ENCODE measurements at places on chromosomes 2 and 18.

- no peak for DNase-seq
Observed at GRCh38 chr2:74041182-74041581, 56.5 kb downstream of the TET3 start.

DNA sequence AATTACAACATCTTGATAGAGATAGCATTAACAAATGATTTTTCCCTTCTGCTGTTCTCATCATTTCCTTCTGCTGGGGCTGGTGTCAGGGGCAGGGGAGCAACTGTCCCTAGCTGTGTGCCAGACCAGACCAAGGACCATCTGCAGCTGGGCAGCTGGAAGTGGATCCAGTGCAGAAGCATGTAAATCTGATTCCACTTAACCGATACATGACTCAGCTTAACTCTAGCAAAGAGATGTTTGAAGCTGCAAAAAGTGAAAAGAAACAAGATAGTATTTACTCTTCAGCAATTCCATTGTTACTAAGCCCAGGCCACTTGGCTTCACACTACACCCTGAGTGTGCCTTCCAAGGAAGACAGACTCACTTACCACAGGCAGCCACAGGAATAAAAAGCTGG is 151.1 kb downstream of the GALNT1 start:
- DNase-seq = no peak

GRCh38 chr18:80232710-80233109 is 14.6 kb downstream of the PARD6G start:
- DNase-seq = no peak

DNA sequence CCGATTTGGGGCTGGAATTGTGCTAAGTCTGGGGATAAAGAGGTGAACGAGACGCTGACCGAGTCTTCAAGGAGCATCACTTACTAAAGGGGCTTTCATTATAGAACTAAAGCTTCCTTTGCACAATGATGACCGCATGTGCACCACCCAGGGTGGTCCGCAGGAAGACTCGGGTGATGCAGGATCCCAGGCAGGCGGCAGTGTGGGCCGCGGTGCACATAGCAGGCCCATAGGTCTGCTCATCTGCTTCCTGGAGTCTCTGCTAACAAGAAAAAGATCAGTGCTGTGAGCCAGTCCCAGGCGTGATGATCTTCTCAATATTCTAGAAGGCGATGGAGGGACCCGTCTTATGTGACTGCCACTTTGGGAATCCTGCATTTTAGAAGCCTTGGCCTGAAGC is 122.8 kb downstream of the PXDN start:
- DNase-seq = no peak

DNA sequence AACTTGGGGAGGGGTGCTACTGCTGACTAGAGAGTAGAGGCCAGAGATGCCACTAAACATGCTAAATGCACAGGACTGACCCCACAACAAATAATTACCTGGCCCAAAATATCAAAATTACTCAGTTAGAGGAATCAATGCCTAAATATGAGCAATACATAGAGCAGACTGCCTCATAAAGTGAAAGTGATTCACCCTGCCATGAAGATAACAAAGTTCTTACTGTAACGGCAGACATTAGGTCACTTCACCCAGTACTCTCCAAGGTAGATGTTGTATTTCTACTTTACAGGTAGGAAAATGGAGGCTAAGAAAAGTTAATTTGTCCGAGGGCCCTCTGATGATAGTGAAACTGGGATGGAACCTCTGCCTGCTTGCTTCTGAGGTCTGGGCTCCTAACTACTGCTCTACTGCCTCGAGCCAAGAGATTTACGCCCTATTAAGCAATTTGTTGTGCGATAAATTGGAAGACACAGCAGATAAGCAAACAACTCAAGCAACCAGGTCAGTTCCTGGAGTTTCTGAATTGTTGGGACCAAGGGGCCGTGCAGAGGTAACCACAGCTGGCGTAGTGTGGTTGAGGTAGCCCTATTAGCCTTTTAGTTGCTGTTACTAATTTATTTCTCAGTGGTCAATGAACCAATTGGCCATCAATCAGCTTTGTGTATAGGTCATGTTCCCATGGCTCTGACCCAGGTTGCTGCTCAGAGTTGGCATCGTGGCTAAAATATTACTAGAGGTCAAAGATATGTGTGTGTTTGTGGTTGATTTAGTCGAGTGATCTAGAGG is 4.8 kb downstream of the DHRS9 start:
- DNase-seq = no peak

- DNase-seq = no peak
Observed at GRCh38 chr2:10242451-10242850, 60.3 kb upstream of the HPCAL1 start.

DNA sequence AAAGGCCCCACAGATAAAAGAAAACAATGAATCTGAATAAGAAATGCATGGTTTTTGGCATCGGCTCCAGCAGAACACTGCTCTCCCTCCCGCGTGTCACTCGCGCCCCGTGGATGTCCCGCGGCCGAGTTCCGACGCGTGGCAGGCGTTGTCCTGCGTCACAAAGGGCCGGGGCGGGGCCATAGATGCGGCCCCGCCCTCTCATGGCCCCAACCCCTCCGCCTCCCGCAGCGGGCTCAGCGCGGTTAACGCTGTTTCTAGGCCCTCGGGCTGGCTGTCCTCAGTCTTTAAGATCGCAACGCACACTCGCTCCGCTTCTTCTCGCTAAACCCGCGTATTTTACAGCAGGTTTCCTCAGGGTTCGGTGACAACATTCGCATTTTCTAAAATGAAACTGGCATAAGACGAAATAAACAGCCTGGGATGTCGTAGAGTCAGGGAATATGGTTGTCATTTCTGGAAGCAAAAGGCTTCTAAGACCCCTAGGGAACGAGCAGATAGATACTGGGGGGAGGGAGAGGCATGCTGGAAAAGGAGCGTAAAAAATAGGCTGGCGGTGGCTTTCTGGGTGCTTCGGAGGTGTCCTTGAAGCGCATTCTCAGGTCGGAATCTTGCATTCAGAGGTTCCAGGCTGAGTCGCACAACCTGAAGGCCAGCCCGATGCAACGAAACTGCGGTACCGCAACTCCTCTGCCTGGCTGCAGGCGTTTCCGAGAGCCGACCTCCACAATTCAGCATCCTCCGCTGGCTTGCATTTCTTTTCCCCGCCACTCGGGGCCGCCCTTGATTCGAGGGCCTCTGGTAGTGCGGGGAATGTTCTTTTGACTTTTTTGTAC is at the start of gene FKBP7:
Gene FKBP7 (minus strand): TSS at position 162 of the 836 bp plus-strand sequence. CDS start 101 bp downstream, at position 61.
- peak; percentile 79 for DNase-seq

DNA sequence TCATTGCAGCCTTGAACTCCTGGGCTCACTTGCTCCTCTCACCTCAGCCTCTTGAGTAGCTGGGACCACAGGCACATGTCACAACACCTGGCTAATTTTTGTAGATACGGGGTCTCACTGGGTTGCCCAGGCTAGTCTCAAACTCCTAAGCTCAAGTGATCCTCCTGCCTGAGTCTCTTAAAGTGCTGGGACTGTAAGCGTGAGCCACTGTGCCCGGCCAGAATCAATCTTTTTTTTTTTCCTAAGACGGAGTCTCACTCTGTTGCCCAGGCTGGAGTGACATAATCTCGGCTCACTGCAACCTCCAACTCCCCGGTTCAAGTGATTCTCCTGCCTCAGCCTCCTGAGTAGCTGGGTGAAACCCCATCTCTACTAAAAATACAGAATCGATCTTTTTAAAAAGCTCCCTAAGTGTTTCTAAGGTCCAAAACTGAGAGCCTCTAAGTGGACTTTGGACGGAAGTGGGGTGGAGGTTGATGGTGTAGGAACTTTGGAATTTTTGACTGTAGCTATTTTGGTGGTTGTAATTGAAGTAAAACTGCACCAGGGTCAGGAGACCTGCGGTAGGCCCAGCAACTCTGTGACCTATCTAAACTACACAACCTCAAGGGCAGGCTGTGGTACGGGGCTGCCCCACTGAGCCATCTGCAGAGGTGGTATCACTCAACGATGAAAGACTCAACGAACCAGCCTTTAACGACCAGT is 82.9 kb downstream of the POLR1A start:
- DNase-seq = no peak

- DNase-seq = peak; percentile 65
Observed at GRCh38 chr2:175366815-175367214, 185.3 kb upstream of the ATP5MC3 start.

DNA sequence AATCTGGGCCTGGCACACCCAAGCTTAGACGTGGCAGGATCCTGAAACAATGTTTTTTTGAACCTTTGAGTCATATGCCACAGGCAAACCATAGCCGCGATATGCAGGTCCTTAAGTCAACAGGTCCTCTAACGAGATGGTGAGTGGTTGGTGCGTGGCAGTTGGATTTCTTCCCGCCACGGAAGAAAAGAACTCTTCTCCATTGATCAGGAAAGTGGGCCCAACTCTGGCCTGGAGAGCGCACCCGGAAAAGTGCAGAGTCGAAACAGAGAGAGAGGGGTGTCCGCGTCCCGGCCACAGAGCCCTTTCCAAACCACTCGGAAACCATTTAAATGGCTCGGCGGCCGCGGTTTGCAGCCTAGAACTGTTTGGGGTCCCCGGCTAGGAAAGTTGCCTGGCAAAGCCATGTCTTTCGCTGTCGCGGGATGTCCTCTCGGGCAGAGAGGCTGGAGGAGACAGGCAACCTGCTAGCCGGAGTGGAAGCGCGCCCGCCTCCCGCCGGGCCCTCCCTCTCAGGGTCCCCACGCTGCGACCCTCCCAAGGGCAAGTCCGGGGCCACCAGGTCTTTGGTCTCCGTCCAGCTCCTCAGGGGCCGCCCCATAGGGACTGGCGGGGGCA is 777 bp downstream of the GALNT3 start:
- DNase-seq = peak; percentile 40

GRCh38 chr2:31075431-31075830 is 62.8 kb downstream of the GALNT14 start:
- DNase-seq = no peak

DNA sequence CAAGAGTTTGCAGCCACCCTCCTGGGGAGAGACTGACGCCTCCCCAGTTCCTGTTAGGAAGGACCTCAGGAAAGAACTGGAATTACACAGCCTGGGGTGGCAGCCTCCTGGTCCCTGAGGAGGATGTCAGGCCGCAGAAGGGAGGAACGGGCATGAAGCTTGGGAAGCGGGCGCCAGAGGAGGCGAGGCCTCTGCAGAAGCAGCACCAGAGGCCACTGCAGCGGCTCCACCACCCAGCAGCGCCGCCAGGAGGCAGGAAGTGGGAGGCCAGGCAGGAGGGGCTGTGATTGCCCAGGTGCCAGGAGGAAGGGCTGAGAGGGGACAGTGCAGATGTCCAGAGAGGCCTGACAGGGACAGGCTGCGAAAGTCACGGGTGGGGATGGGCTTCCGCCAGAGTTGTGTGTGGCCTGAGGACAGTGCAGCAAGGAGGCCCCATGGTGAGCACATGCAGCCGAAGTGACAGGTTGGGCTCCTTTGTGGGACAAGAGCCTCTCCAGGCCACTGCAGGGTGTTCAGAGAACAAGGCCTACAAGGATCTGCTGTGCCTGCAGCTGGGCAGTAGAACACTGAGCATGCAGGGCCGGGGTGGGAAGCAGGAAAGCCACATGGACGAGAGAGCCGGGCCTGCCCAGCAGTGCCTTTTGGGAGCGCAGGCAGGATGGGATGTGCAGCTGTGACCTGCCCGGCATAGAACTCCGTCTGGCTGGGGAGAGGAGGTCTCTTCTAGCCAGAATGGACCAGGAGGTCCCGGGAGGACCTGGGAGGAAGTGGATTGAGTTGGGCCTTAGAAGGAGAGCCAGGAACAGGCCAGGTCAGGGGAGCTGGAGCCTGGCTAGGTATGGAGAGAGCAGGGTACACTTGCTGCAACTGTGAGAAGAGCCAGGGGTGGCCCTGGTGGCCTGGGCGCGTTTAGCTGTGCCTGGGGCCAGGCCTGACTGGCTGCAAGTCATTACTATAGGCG is 39.1 kb upstream of the ALPP start:
- DNase-seq = no peak

DNA sequence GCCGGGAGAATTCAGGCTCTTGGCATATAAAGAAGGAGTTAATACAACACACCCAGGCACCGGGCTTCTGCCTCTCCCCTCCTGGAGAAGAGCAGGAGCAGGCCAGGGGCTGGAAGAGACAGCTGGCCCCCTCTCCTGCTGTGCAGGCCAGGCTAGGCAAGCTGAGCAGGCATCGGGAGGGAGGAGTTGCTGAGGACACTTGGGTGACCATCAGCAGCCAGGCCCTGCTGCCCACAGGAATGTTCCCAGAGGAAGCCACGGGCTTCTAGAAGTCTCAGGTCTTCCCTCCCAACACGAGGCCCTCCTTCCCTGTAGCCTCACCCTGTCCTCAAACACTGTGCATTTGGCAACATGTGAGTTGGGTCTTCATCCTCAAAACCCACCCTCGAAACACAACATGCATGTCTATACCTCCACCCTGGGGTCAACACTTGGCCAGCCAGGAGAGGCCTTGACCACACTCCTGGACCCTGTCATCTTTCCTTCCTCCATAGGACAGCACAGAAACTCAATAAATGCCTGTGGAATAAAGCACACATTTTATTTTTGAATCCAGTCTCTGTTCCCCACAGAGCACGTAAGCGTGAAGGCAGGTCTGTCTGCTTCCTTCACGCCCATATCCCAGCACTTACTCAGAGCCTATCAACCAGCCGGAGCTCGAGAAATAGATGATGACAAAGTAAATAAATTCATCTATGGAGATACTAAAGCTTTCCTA is 433.8 kb upstream of the ID2 start:
- no peak for DNase-seq

DNA sequence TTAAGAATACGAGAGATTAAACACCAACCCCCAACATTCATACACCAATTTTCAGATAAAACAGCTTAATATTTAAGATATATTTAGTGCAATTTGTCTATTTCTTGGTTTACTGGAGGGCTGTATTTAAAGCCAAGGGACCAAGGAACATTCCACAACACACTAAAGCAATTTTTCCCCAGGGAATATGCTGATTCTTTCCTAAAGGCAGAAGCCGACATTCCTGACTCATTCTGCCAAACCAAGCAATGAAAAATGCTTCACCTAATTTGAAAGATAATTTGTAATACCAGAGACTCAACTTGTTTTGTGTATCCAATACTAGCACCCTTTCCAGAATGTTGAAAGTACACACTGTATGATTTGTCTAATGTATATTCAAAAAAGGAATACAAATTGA is 1267.6 kb upstream of the PIK3C3 start:
- no peak for DNase-seq

- DNase-seq = no peak
Observed at GRCh38 chr2:20064421-20064820, 13.0 kb upstream of the LAPTM4A start.
